ENCODE measurements at places on chromosomes 2 and 18.

GRCh38 chr18:4068552-4069158 is 386.5 kb downstream of the DLGAP1 start:
- peak; percentile 64 for DNase-seq

GRCh38 chr2:158395166-158395565 is 61.4 kb downstream of the CCDC148 start:
- DNase-seq, result peak; percentile 46

- DNase-seq, result no peak
These were observed 28.1 kb downstream of the SGPP2 start for GRCh38 chr2:222452422-222452950.

GRCh38 chr2:25281941-25282340 is 59.8 kb downstream of the DNMT3A start:
- DNase-seq, result no peak

- DNase-seq, result peak; percentile 87
These were observed 26.6 kb downstream of the SPTBN1 start for GRCh38 chr2:54482715-54483114.

DNA sequence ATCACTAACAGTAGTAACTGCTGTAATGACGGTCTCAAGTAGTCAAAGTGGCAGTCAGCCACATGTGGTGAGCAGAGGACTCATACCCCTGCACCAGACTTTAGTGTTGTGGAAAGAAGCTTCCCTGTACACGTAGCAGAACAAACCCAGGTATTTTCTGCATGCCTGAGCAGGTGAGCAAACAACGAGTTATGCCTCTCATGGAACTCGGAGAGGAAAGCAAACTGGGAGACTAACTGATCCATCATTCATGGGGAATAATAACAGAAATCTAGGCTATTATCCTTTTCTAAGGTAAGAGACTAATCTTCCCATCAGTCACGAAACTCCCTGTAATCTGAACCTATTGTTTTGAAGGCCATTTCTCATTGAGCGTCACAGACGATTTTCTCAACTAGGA is 1495.2 kb upstream of the NXPH2 start:
- no peak for DNase-seq

- DNase-seq, result no peak
These were observed 6.6 kb upstream of the MTHFD2 start for GRCh38 chr2:74191596-74192380.

DNA sequence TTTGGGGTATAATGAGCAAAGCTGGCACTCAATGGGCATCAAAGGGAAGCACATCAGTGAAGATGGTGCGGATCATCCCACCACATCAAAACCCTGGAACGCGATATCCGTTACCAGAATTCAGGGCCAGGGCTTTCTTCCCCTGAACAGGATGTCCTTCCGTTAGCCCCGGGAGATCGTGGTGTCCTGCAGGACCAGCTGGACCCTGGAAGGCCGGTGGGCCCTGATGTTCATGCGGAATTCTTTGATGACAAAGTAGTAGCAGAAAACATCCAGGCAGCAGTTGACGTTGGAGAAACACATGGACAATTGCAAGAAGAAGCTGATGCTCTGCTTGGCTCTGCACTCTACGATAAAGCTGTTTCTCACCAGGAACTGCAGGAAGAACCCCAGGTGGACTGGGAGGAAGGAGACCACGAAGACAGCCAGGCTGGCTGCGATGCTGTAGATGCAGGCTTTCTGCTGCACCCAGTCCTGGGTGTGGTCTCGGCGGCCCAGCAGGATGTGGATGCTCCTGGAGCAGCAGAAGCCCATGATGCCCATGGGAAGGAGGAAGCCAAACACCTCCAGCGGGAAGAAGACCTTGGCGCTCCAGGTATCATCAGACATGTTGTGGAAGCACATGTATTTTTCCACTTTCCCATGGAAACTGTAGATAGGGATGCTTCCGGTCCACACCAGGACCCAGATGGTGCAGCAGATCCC is 15.0 kb downstream of the GPR55 start:
- no peak for DNase-seq

- peak; percentile 63 for DNase-seq
These were observed 60.3 kb upstream of the SP3 start for GRCh38 chr2:174025271-174026121.

GRCh38 chr2:210955591-210955990 is 399.2 kb downstream of the CPS1 start:
- peak; percentile 11 for DNase-seq

GRCh38 chr2:232367016-232367415 is 11.5 kb upstream of the ALPP start:
- peak; percentile 5 for DNase-seq

GRCh38 chr2:117137371-117137770 is 677.1 kb upstream of the DDX18 start:
- no peak for DNase-seq

DNA sequence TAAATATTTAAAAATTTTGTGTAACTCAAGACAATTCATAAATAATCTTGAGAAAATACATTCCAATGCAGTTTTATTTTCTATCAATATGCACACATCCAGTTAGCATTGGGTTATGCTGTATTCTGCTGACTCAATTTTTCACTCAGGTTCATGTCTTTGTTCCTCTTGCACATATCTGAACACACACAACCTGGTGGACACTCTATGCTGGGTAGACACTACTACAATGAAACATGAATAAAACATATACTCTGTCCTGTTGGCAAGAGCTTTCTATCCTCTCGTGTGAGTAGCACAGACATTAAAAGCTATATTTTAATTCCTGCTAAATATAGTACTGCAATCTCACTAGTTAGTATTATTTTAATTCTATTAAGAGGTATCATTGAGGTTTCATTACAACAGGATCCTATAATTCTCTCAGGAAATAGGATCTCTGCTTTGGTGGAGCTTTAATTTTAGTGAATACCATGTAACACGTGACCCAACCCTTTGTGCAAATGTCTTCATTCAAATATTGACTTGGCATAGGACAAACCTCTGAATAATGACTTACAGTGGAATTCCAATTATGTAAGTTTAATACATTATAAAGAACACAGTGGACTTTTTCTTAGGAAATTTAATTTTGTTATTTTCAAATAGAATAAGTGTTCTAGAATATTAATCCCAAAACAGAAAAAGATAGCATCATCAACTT is 342.3 kb upstream of the TMEFF2 start:
- DNase-seq, result no peak

- DNase-seq, result no peak
These were observed 108.4 kb downstream of the MEIS1 start for GRCh38 chr2:66543257-66543767.

- no peak for DNase-seq
These were observed 105.3 kb downstream of the HDAC4 start for GRCh38 chr2:239295377-239296019.

GRCh38 chr2:165529130-165529529 is 59.6 kb downstream of the CSRNP3 start:
- DNase-seq, result no peak

DNA sequence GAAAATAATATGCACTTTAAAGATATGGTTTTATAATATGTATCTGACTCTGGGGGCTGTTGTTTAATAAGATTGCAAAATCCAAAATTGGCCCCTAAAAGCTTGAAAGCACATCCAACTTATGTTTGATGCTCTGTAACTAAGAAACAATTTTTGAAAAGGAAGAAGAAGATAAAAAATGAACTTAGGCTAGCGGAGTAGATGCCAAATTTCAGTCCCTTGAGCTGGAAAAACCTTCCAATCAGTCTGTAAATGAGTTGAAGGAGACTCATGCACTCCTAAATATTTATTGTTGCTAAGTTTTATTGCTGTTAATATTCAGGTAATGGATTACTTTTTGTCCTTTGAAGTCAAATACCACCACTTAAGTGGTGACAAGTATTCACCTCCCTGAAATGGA is 465.0 kb downstream of the ZEB2 start:
- no peak for DNase-seq

GRCh38 chr2:48134704-48135103 is 228.4 kb upstream of the FBXO11 start:
- DNase-seq, result no peak

DNA sequence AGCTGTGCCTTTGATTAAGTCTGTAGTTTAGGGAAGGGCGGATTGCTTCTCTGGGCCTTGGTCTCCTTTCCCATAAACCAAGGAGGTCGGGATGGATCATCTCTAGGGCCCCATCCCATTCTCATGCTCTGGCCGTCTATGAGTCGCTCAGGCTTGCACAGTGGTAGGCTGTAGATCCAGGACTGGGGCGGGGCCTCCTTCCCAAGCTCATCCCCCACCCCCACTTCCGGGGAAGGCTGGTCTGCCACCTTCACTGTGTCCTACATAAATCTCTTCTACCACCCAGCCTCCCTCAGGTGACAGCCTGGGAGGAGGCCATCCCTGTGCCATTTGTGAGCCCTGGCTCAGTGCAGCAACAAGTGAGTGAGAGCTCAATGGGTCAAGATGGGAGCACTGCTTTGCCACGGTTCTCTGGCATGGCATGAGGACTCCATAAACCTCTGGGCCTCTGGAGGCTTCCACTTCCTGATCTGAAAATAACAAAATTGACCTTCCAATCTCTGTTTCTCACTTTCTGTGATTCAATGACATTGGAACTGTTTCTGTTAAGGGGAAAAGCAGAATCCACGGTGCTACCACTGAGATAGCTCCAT is 68.5 kb downstream of the SUMO1 start:
- no peak for DNase-seq

- peak; percentile 53 for DNase-seq
These were observed 6.6 kb downstream of the GALNT5 start for GRCh38 chr2:157264099-157264498.

GRCh38 chr18:10041180-10041579 is 127.4 kb downstream of the VAPA start:
- DNase-seq, result no peak

DNA sequence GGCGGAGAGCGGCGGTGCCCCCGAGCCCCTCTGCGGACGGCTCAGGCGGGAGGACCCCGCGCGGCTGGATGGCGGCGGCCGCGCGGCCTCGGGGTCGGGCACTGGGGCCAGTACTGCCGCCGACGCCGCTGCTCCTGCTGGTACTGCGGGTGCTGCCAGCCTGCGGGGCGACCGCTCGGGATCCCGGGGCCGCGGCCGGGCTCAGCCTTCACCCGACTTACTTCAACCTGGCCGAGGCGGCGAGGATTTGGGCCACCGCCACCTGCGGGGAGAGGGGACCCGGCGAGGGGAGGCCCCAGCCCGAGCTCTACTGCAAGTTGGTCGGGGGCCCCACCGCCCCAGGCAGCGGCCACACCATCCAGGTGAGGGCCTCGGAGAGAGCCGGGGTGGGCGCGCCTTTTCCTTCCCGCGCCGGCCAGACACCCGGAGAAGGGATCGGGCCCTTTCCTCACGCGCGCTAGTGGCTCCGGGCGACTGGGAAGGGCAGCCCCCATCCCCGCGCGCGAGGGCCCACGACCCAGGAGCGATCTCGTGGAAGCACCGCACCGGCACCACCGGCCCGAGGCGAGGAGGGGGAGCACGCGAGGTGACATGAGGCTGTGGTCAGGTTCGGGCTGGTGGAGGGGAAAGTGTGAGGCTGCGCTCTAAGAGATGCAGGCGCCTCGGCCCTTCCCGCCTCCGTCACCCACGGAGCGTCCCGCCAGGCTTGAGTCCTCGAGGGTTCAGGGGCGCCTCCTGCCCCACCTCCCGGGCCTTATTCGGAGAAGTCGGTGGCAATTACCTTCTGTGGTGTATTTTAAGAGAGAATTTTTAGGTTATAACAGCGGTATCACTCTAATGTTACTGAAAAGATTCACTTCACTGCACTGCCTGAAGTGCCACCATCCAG is 607 bp downstream of the LAMA3 start:
- no peak for DNase-seq

DNA sequence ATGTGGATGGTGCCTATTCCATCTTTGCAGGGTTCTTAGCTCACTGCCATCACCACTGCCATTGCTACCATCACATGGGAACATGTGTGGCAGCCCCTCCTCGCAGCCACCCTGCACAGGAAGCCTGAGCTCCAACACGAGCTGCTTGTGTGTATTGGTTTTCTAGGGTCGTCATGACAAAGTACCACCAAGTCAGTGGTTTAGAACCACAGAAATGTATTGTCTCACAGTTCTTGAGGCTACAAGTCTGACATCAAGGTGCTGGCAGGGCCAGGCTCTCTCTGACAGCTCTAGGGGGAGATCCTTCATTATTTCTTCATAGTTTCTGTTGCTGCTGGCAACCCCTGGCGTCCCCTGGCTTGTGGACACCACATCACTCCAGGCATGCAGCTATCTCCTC is 10.3 kb upstream of the IL1R2 start:
- no peak for DNase-seq

DNA sequence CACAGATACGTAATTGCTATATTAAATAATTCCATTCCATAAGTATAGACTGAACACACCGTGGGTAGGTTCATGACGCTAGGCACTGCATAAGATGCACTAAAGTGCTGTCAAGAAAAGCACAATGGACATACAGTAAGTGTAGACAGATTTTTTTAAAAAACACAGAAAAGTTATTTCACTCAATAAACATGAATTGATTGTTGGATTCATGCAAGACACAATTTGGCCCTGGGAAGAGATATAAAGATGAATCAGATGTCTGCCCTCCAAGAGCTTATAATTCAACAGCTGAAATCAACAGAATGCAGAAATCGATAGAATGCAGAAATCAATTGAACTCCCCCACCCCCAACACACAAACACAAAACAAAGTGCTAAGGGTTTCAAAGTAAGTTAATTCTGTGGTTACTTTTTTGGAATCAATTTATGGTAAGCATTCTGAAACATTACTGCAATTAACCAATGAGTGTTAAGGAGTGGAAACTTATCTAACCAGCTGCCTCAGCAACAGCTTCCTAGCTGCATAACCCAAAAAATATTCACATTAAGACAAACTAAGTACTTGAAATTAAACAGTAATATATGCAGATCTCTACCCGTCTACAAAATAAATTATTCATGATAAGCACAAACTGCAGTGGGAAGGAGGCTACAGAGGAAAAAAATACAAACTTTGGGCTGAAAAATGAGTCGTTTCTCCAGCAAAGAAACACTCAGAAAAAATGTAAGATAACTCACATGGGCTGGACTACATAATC is 1.6 kb downstream of the NBAS start:
- no peak for DNase-seq

DNA sequence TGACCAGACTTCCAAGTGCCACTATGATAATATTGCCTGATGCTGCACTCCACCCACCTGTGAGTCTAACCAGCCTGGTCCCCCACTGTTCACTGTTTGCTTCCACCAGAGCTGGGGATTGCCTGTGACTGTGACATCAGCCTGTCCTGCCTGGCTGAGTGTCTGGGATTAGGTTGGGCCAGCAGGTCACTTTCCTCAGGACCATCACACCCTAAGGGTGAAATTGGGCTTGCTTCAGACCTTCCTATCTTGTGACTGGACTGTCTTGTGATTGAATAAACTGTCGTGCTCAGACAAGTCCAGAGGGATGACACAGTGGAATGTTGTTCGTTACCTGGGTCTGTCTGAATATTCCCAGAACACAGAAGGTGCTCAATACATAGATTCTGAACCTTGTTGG is 87.4 kb upstream of the HK2 start:
- DNase-seq, result no peak

- no peak for DNase-seq
These were observed 31.4 kb upstream of the RHOB start for GRCh38 chr2:20415511-20415918.

GRCh38 chr18:69490813-69491212 is 90.1 kb downstream of the DOK6 start:
- peak; percentile 54 for DNase-seq

- no peak for DNase-seq
These were observed 66.6 kb downstream of the GYPC start for GRCh38 chr2:126722546-126722945.

- no peak for DNase-seq
These were observed 67.2 kb upstream of the TMEM17 start for GRCh38 chr2:62573137-62573731.

- peak; percentile 24 for DNase-seq
These were observed 528.8 kb downstream of the CPS1 start for GRCh38 chr2:211085056-211085680.
